Mucosa of gallbladder (tissue), 1 donor: ENCODE measurements at places on chromosomes 7 and 10. TPM values are rescaled to one million over a fixed set of nuclear protein-coding genes. Genes with fewer than 3 reads are reported as not detected.

- DNase-seq, result no peak
Measured at GRCh38 chr10:96505150-96506136, 8.3 kb downstream of the TLL2 start.

The TSPAN12 gene
- 65.8 TPM for total RNA-seq

DNA sequence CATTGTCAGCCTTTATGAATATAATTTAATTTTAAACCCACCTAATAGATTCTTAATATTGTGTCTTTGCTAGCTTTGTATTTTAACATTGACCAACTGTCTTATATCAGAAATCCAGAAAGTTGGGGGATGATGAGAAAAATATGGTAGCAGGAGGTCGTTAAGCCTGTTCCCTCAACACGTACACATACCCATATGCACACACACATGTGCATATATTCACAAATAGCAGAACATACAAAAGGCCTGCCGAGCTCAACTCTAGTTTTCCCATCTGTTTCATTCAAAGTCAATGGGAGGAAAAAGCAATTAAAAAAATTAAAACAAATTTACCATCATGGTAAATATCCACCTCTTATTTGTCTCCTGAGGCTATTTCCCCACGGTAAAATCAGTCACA lies 25.9 kb upstream of the PTPRZ1 start:
- no peak for DNase-seq

The TFR2 gene
- 13.8 TPM for total RNA-seq

GRCh38 chr7:17362439-17363105 lies 64.1 kb downstream of the AHR start:
- DNase-seq, result no peak

DNA sequence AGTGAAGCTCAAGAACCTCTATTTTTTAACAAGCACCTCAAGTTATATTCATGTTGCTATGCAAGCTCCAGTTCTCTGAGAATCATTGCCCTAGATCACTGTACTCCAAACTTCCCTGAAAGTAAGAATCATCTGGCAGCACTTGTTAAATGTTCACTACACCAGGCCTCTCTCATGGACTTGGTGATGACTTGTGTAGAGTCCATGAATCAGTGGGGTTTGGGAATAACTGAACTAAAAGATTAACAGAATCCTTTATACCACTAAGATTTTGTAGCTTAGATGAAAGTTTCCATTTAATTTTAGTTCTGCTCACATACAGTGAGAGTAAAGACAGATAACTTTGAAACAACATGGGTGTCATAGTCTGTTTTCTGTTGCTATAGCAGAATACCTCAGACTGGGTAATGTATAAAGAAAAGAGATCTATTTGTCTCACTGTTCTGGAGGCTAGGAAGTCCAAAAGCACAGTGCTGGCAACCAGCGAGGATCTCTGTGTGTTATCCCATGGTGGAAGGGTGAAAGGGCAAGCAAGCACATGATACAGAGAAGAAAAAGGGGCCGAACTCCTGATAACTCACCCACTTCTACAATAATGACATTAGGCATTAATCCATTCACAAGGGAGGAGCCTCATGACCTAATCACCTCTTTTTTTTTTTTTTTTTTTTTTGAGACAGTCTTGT lies 27.9 kb upstream of the AOAH start:
- DNase-seq, result peak; percentile 20

DNA sequence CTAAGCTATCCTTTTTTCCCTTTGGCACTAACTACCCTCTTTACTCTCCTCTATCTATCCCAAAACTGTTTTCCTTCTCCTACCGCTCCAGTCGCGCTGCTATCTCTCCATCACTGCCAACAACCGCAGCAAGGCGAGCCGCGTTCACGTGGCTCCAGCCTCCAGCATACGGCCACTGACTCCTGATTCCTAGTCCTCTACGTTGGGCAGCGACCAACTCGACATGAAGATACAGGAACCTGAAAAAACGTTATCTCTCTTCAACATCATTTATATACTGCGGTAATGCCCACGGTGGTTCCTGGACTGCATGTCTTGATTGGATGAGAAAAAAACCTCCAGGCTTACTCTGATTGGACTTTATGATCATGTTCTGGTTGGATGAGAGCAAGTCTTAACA lies 129.5 kb downstream of the ZNF716 start:
- DNase-seq, result no peak

The LIPM gene
- not detected for total RNA-seq

- peak; percentile 46 for DNase-seq
Measured at GRCh38 chr7:131219312-131220041, 108.2 kb upstream of the MKLN1 start.

The PALD1 gene
- 15.5 TPM for total RNA-seq

The CLDN4 gene
- total RNA-seq, result 201 TPM

The CALHM3 gene
- total RNA-seq, result not detected
